ENCODE measurements at places on chromosomes 13 and 19. TPM values are rescaled to one million over a fixed set of nuclear protein-coding genes. Genes with fewer than 3 reads are reported as not detected.

BRSK1 gene
- total RNA-seq: 1.7 TPM

ZNF382 gene
- total RNA-seq: 10.9 TPM

TMEM91 gene
- total RNA-seq: 2.7 TPM

NCCRP1 gene
- total RNA-seq: not detected

MEF2B gene
- total RNA-seq: 0.22 TPM

KCNRG gene
- 2.2 TPM for total RNA-seq

ZNF541 gene
- not detected for total RNA-seq

TJP3 gene
- total RNA-seq: not detected

NAXD gene
- total RNA-seq: 24.9 TPM

TMPRSS9 gene
- not detected for total RNA-seq

LENG9 gene
- 6.1 TPM for total RNA-seq

MISP gene
- total RNA-seq: 0.22 TPM

RPL18A gene
- 1,800 TPM for total RNA-seq

KRTDAP gene
- not detected for total RNA-seq

PSG6 gene
- total RNA-seq: not detected

ZNF835 gene
- under 0.01 TPM for total RNA-seq

ZNF549 gene
- total RNA-seq: 3.9 TPM

PRR19 gene
- 0.86 TPM for total RNA-seq

SSC5D gene
- 24.2 TPM for total RNA-seq

CEACAM16 gene
- not detected for total RNA-seq

ANKRD10 gene
- total RNA-seq: 86.2 TPM

PCCA gene
- 19.9 TPM for total RNA-seq

KCNK6 gene
- total RNA-seq: 10.5 TPM

PALM3 gene
- total RNA-seq: not detected

IGFL1 gene
- not detected for total RNA-seq

MBD3L3 gene
- total RNA-seq: not detected

APLP1 gene
- 2.1 TPM for total RNA-seq

CPB2 gene
- not detected for total RNA-seq

SIGLEC10 gene
- total RNA-seq: 0.14 TPM

PCSK4 gene
- 3.5 TPM for total RNA-seq

INSL3 gene
- not detected for total RNA-seq

SOX1 gene
- not detected for total RNA-seq

PHF11 gene
- 23.0 TPM for total RNA-seq

USHBP1 gene
- not detected for total RNA-seq

DPF1 gene
- 0.88 TPM for total RNA-seq

IQCN gene
- 0.57 TPM for total RNA-seq

C1QTNF9B gene
- not detected for total RNA-seq

KLF5 gene
- 5.4 TPM for total RNA-seq

HDGFL2 gene
- 67.0 TPM for total RNA-seq

SERTM1 gene
- not detected for total RNA-seq

LRRC8E gene
- 2.6 TPM for total RNA-seq

BST2 gene
- total RNA-seq: 6.2 TPM

SRRM5 gene
- total RNA-seq: 0.22 TPM
